Sciatic nerve (tissue), 2 donors: ENCODE measurements at places on chromosomes 5 and 9. TPM values are rescaled to one million over a fixed set of nuclear protein-coding genes. Genes with fewer than 3 reads are reported as not detected.

The ANKRD18A gene
- 3.9 TPM for total RNA-seq

The GALNT12 gene
- total RNA-seq, result 10.7 TPM

The PDGFRB gene
- 215 TPM for total RNA-seq

The C9orf50 gene
- total RNA-seq, result 2.2 TPM

The PAEP gene
- total RNA-seq, result not detected

The RETREG1 gene
- 37.4 TPM for total RNA-seq

The FBN2 gene
- total RNA-seq, result 6.5 TPM

The STPG3 gene
- total RNA-seq, result not detected

The SLC38A9 gene
- 29.2 TPM for total RNA-seq

The PCDHGA11 gene
- total RNA-seq, result 7.8 TPM

The LCN15 gene
- not detected for total RNA-seq

The RNF224 gene
- not detected for total RNA-seq

The CSF1R gene
- 74.8 TPM for total RNA-seq

The UNC13B gene
- total RNA-seq, result 36.2 TPM

The SH2D3C gene
- total RNA-seq, result 22.6 TPM

The CCNJL gene
- 3.3 TPM for total RNA-seq

The PCDHGA1 gene
- total RNA-seq, result 1.4 TPM

The GABRA1 gene
- total RNA-seq, result not detected

The CDC14B gene
- total RNA-seq, result 45.1 TPM

The PCDHB4 gene
- total RNA-seq, result 12.2 TPM

The SLC35D2 gene
- 30.3 TPM for total RNA-seq
